ENCODE measurements at places on chromosomes 11 and 22.

DNA sequence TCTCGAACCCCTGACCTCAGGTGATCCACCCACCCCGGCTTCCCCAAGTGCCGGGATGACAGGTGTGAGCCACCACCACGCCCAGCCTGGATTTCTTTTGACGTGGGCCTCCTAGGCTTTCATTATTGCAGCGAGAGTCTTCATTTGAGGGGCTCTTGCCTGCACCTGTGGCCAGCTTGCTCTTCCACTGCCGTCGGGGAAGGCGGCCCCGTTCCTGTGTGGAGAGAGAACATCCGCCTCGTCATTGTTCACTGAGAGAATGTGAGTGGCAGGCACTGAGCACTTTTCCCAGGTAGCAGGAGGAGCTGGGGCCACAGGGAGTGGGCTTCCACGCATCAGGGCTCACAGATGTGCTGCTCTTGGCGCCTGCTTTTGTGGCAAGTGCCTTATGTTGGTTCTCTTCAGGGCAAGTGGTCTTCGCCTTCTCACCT, 365.0 kb downstream of the TBC1D22A start:
- DNase-seq = no peak

GRCh38 chr11:46364056-46364455, 16.8 kb downstream of the DGKZ start:
- DNase-seq = no peak

DNA sequence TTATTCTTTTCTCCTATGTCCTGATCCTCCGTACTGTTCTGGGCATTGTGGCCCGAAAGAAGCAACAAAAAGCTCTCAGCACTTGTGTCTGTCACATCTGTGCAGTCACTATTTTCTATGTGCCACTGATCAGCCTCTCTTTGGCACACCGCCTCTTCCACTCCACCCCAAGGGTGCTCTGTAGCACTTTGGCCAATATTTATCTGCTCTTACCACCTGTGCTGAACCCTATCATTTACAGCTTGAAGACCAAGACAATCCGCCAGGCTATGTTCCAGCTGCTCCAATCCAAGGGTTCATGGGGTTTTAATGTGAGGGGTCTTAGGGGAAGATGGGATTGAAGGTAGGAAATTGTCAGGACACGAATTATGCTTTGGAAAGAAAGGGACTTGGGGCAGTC, 843 bp downstream of the OR51T1 start:
- DNase-seq = no peak

DNA sequence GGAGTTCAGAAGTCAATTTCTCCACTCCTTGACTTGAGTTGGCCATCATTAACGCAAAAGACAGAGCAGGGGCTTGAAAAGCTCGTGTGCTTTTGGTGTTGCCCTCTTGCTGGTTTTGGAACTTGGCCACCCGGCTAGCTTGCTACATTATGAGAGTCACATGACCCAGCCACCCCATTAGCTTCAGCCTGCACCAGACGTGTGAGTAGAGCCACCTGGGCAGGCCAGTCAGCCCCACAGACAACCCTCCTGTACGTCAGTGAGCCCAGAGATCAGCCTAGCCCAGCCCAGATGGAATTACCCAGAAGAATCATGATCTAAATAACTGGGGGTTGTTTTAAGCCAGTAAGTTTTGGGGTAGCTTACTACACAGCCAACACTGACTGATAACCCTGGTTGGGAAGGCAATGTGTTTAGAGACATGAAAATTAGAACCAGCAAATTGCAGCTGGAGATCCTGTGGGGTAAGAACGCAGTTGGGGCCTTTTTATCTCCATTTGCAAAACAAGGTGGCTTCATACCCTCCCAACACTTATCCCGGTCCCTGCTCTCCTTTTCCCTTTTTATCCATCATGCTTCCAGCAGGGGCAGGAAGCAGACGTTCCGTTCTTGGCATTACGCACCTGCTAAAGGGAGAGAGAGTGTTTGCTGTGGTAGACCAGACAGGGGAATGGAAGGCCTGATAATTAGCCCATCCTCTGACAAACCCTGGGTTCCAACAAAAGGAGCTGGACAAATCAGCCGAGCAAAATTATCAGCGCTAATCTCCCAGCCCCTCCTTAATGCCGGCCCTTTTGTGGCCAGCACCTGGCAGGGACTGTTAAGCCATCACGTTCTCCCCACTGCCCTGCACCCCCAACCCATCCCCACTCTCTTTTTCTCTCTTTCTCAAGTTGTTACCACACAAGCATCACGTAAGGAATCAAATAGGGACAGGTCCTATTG, 548.7 kb upstream of the CADM1 start:
- no peak for DNase-seq

DNA sequence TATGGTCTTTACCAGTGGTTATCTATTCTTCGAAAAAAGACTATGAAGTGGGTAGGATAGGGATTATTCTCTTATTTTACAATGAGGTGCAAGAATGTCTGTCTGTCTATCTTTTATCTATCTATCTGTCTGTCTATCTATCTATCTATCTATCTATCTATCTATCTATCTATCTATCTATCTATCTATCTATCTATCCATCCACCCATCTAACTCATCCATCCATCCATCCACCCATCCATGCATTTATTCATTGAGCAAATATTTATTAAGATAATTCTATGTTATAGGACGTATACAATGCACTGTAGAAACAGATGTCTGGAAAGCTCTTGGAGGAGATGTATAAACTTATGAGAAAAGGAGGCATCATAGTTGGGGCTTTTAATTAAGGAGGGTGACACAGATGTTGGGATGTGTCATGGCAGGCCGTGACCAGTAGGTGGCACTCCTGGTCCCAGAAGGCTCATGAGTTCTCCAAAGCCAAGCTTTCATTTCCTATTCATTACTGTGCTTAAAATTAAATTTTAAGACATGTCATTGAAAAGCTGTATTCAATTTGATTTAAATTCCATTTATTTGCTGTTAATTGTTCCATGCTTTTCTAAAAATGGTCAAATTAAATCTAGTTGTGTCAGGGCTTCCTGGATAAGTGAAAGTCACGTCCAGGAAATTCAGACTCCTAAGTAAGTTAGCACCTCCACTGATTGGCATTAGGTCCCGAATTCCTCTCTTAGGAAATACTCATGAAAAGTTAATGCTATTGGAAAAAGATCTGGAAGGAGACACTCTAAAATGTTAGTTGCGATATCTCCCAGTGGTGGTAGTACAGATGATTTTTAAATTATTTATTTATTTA, 19.0 kb upstream of the E2F8 start:
- peak; percentile 56 for DNase-seq

DNA sequence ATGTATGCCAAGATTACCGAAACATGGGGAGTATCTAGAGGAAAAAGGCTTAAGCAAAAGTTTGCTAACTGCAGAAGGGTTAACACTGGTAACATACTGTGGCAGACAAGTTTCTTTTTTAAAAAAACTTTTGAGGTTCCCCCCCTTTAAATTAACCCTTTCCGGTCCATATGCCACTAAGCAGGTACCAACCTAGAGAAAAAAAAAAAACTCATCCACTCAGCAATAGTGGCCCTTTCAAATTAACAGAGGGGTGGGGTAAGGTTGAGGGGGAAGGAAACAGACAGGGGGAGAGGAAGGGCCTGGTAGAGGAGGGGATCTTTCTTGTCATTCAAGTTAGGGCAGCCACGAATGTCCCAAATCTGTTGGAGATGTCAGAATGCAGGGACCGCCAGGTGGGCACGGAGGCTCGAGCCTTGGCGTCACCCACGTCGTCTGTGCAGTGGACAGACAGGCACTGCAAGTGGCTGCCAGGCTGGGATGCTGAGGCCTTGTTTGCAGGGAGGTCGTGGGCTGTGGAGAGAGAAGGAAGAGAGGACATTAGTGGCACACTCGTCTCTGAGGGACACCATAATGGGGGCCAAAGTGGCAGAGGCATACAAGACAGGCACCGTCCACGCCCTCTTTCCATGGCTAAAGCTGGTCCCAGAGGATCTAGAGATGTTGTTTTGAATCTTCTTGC, 50.8 kb downstream of the MN1 start:
- DNase-seq = no peak

GRCh38 chr11:36360826-36361415, 64.8 kb downstream of the PRR5L start:
- DNase-seq = no peak

- DNase-seq = no peak
Observed at GRCh38 chr11:36364551-36365325, 68.7 kb downstream of the PRR5L start.

DNA sequence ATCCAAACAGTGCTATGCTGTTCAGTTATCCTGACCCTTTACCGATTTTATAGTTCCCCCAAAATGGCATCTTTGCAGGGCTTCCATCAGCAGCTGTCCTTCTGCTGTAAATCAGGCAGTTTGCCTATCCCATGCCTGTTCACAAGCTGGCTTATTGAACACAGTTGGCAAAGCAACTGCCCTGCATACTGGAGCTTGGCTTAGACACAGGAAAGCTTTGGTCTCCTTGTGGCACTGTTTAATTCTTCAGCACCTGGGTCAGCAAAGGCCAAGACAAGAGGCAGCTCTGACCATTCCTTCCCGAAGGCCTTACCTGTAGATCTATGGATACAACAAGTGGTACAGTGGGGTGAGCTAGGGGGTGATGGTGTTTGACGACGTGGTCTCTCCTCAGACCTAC, 32.2 kb downstream of the TSPAN18 start:
- DNase-seq = no peak

DNA sequence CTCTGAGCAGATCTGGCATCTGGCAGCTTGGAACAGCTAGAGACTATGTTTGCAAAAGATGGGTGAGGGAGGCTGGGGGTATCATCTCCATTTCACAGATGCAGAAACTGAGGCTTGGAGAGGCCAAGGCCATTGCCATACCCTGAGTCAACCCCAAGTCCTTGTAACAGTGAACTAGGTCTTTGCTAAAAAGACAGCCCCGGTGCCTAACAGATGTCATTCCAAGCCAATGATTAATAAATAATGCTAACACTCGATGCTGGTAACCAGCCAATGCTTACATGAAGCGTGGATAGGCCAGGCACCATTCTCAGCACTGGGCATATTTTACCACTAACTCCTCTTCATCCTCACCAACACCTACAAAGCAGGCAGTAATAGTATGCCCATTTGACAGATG, 164.0 kb downstream of the MN1 start:
- no peak for DNase-seq

GRCh38 chr11:5689551-5689983, at the start of gene TRIM22:
TSS of gene TRIM22 (plus strand) at chr11:5689790. CDS start at chr11:5696233, 6,443 bp downstream.
- no peak for DNase-seq

GRCh38 chr11:76773921-76774361, 9.2 kb upstream of the TSKU start:
- DNase-seq = no peak

GRCh38 chr11:1399386-1400316, 9.9 kb downstream of the BRSK2 start:
- no peak for DNase-seq

GRCh38 chr22:20885017-20885556, 26.3 kb downstream of the SNAP29 start:
- DNase-seq = no peak

DNA sequence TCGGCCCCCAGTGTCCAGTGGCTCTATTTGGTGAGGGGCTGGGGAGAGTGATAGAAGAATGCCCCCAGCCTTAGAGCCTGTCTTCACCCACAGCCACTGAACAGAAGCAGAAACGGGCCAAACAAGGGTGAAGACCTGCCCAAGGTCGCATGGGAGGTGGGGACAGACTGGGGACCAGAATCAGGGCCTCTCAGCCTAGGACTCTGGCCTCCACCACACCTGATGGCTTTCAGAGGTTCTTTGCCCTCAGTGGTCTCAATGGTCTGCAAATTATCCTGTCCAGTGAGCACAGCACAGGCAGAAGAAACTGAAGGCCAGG, 4.5 kb upstream of the MYRF start:
- no peak for DNase-seq

GRCh38 chr11:66042996-66043906, 5.7 kb downstream of the GAL3ST3 start:
- no peak for DNase-seq

GRCh38 chr11:30811226-30811755, 225.1 kb upstream of the MPPED2 start:
- DNase-seq = no peak

DNA sequence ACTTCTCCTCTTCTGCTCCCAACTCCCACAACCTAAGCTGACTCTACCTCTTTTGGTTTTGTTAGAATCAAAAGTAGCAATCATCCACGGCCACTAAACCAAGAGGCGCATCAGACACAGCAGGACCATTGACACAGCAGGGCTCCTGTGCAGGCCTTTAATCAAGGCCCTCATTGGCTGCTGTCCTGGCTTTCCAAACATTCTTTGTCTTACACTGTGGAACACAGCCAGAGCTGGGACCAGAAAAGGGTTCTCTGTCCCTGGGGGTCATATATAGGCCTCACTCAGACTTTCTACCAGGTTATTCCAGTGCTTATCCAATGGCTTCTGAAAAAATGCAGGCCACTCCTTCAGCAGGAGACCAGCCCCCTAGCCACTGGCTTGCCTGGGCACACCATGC, 212.7 kb upstream of the NTM start:
- DNase-seq = no peak

DNA sequence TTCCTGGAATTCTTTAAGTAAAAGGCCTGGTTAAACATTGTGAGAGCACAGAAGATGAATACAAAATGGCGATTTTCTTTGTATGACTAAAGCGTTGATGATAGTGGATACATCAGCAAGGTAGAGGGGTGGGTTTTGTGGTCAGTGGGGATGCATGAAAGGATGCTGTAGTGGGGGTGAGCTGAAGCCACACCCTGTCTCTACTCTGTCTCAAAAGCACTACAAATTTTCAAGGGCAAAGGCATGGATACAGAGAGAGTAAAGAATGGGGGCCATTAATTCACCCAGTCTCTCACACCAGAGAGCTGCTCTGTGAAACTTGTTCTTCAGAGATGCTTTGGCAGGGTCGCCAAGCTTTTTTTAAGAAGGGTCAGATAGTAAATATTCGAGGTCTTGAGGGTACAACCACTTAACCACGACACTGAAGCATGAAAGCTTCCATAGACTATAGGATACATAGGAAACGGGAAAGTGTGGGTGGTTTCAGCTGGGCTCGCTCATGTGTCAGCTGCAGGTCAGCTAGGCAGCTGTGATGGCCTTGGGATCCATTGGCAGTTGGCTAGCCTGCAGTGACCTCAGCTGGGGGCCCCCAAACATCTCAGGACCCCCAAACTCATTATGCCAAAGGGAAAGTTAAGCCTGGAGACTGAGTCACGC, 8.3 kb downstream of the TMEM138 start:
- DNase-seq = no peak

DNA sequence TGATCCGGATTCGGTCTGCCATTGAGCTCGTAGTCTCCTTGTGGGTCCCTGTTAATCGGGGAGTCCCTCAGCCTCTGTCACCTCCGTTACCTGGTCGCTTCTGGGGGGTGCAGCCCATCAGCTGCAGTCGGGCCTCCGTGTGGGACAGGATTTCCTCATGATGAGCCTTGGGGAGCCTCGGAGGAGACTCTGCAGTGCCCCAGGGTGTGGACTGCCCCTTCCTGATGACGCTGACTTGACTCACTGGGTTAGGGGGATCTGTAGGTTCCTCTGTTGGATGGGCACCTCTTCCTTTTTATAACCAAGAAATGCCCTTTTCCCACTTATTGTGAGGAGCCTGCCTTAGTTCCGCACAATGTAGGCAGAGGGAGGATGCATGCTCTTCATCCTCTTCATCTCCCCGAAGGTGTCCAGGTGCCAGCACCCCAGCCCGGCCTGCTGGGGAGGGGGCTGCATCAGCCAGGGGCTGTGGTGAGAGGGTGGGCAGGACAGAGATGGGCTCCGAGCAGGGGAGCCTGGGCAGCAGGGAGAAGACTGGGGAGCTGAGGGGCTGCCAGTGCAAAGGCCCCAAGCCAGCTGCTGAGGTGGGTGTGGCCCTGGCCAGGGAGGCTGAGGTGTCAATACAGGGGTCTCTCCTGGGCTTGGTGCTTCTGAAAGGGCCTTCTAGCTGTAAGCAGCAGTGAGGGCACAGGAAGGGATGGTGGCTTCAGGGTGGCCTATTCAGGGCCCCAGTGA, 13.5 kb upstream of the TTLL8 start:
- DNase-seq = no peak
